ENCODE measurements at places on chromosomes 3 and 15.

- DNase-seq, result no peak
These were observed 345.9 kb downstream of the PTPRG start for GRCh38 chr3:61907210-61907795.

GRCh38 chr3:184564685-184565385, 3.2 kb downstream of the EPHB3 start:
- DNase-seq, result no peak

DNA sequence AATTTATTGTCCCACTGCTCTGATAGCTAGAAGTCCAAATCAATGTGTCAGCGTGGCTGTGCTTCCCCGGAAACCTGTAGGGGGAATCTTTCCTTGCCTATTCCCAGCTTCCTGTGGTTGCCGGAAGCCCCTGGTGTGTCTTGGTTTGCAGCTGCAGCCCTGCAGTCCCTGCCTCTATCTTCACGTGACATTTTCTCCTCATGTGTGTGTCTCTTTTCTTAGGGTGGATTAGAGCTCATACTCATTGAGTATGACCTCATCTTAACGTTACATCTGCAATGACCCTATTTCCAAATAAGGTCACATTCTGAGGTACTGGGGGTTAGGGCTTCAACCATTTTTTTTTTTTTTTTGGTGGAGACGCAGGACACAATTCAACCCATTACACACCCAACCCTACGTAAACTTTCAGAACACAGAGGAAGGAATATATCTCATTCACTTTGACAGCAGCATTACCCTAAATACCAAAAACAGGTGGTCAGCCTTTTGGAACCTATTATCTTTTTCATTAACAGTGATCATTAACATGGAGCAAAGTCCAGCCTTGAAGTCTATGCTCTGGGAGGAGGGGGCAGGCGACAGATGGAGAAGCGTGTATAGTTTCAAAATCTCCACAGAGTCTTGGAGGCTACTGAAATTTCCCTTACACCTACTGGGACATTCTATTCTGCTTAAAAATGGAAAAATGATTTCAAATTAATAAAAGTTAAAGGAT, 88.6 kb downstream of the RYK start:
- no peak for DNase-seq

GRCh38 chr3:119356646-119357045, 62.5 kb downstream of the ARHGAP31 start:
- no peak for DNase-seq

GRCh38 chr3:181569356-181569940, 142.3 kb upstream of the SOX2 start:
- no peak for DNase-seq

DNA sequence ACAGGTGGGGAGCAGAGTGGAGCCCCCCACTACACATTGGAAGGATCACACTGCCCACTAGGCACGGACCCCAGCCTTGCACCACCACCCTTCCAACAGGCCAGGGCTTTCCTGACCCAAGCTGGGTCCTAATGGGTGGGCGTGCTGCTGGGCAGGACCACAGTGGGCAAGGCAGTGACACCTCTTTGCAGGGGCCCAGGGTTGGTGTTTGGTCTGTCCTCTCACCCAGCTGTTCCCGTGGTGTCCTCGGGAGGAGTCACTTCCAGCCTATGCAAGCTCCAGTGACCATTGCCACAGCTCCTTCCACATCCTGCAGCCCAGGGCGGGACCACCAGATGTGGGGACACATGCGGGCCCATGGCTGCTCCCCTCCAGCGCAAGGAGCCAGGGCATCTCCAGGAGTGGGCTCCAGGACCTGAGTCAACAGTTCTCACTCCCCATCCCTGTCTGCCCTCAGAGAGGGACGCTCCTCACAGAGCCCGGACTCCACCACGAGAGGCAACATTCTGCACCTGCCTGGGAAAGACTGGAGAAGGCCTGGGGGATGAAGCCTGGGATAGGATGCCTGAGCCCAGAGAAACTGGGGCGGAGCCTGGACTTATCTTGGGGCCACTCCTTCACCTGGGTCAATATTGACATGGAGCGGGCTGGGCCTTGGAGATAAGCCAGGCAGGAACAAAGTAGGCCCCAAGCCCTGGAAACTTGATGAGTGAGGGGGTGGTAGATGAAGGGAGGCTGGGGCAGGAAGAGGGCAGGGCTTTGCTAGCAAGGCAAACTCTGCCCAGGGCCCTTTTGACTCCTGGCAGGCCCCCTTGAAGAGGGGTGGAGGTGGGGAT, 3.9 kb upstream of the VILL start:
- no peak for DNase-seq

Measured in mesothelial cell of epicardium (in vitro differentiated cells).